Activated CD4-positive, CD25-positive, alpha-beta regulatory T cell (primary cell): ENCODE measurements at places on chromosomes 11 and 22.

DNA sequence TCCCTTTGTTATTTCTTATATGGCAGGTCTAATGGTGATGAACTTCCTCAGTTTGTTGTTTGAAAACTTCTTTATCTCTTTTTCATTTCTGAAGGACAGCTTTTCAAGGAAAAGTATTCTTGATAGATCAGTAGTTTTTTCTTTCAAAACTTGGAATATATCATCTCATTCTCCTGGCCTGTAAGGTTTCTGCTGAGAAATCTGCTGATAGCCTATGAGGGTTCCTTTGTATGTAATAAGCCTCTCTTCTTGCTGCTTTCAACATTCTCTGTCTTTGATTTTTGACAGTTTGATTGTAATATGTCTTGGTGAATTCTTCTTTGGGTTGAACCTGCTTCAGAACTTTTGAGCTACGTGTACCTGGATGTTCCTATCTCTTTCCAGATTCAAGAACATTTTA, 46.0 kb downstream of the PIWIL4 start:
- no peak for DNase-seq

DNA sequence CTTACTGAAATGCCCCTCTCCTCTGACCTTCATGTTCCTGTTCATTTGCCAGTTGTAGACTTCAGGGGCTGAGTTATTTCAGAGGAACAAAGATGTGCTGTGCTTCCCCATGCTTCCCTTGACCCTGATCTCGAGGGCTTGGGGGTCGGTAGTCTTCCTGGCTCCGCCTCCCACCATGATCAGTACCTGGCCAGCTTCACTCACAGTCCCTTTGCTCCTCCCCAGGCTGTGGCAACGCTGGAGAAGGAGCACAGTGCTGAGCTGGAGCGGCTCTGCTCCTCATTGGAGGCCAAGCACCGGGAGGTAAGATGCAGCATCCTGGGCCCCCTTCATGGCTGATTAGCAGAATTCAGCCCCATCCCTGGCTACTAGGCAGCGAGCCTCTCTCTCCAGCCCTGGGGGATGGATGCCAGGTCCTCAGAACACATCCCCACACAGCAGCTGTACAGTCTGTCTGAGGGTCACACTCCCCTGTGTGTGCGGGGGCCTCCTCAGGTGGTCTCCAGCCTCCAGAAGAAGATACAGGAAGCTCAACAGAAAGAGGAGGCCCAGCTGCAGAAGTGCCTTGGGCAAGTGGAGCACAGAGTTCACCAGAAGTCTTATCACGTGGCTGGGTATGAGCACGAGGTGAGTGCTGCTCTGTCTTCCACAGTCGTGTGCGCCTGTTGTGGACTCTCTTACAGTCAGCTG, 64.5 kb downstream of the CEP164 start:
- DNase-seq = no peak

DNA sequence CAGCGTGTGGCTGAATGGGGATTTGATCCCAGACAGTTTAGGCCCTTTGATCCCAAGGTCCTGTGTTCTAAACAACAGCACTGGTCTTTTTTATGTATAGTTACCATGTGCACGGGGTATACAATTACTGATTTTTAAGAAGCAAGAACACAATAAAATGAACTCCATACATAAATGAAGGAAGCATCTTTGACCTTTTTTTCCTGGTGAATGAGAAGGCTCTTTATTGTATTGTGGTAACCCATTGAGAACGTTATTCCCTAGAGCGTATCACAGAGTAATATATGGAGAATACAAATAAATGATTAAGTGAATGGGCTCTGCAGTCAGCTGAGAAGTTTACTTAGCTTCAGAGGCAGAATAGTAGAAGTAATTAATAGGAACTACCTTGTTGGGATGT, 563.6 kb downstream of the NTM start:
- DNase-seq = no peak

DNA sequence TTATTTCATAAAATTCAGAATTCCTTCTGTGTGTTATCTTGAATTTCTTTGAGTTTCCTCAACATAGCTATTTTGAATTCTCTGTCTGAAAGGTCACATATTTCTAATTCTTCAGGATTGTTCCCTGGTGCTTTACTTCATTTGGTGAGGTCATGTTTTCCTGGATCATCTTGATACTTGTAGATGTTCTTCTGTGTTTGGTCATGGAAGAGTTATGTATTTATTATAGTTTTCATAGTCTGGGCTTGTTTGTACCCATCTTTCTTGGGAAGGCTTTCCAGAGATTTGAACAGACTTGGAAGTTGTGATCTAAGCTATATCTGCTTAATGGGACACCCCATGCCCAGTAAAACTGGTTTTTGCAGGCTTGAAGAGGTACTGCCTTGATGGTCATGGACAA, 149.6 kb downstream of the METTL15 start:
- no peak for DNase-seq

GRCh38 chr11:104625246-104625645, 273.0 kb downstream of the CASP12 start:
- no peak for DNase-seq

- no peak for DNase-seq
Observed at GRCh38 chr11:7982582-7983119, 4.5 kb upstream of the EIF3F start.

GRCh38 chr22:28599693-28600092, 79.9 kb downstream of the TTC28 start:
- DNase-seq = no peak

DNA sequence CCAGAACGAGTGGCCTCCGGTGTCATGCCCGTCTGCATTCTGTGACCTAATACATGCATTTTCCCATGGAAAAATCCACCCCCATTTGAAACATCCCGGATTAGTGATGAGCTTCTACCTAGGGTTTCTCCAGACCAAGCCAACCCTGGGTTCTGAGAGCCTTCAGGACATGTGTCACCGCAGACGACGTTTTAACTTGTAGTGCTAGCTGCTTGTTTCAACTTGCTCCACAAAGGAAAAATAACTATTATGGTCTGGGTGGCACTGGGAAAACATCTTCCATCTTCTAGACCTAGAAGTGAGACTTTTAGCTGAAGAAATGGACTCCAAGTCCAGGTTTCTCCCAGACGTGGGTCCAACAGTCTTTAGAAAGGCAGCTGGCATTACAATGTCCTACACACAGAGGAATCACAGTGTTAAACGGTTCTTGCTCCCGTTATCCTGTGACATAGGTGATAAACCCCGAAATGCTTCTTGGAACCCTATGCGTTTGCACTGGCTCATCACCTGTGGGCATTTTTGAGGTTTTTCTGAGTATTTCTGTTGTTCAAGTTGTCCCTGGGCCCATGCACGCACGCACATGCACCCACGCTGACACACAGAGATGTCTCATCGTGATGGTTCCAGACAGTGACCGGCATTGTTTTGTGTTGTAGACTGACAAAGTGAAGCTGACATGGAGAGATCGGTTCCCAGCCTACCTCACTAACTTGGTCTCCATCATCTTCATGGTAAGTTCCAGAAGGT, 46.6 kb upstream of the FADD start:
- no peak for DNase-seq

GRCh38 chr11:63553759-63554158, 9.4 kb downstream of the PLAAT2 start:
- DNase-seq = peak; percentile 33

- no peak for DNase-seq
Observed at GRCh38 chr11:116798368-116798767, 6.7 kb upstream of the APOA5 start.

DNA sequence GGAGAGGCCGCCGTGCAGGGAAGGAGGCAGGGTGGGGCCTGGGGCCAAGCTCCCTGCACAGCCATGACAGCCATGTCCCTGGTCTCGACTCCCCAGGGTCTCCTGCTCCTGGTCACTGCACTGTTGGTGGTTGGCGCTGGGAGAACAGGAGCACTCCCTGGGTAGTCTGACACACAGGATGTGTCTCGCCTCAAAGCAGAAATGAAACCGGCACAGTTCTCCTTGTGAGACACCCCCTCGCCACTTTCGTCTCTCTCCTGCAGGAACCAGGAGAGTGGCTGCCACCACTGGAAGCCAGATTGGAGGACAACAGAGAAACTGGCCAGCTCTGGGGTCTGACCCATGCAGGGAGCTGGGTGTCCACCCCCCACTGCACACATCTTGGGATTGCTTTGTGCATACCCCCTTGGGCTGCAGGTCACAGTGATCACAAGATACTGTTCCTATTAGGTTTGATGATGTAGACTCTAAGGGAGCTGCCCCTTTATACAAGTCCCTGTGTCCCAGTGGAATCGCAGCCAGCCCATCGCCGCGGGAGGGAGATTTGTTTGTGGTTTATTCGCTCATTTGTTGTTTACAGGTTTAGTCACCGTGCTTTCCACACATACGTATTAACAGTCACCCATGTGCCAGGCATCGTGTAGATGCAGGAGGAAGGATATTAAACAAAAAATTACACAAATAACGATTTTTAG, 27.0 kb upstream of the YWHAH start:
- DNase-seq = no peak
